ENCODE measurements at places on chromosomes 1 and 21.

- ATAC-seq: no peak
These were observed 3.0 kb downstream of the ARTN start for GRCh38 chr1:43936431-43937151.

DNA sequence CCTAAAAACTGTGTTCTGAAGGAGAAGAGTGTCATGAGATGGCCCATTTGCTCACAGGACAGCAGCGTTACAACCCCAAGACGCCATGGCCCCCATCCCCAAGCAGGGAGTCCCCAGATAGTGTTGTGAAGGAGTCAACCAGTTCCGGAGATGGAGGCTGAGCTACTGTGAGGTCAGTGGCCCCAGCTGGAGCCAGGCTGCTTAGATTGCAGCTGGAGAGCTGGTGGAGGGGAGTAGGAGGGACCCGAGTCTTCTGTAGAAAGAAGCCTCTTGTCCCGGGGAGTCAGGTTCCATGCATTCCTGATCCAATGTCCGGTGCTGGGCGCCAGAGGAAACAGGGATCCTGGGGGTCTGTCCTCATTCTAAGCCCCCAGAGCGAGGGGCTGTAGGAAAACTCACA lies 93.5 kb upstream of the SIM2 start:
- ATAC-seq: no peak

DNA sequence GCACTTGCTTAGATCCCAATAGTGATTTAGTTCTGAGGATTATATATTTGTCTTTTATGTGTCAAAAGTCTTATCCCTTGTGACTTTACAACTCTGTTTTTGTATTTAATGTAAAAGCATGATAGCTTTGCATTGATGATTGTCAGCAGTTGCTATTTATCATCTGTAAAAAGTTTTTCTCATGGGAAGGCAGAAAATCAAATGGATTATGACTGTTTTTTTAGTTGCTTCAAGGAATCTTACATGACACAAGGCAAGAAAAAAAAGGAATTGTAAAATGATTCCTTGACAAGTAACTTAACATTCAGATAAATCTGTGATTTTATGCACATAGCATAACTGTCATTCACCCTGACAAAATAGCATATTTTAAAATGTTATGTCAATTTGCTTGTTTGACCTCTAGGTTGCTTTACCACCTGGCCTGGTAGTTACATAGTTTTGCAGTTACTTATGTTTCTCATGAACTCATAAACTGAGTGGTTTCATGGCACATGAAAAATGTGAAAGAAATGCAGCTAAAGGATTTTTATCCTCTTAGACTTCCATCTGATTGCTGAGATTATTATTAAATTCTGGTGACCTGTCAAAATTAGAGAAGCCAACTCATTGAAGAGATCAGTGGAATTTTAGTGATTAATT lies 622.6 kb downstream of the ADGRL2 start:
- no peak for ATAC-seq

DNA sequence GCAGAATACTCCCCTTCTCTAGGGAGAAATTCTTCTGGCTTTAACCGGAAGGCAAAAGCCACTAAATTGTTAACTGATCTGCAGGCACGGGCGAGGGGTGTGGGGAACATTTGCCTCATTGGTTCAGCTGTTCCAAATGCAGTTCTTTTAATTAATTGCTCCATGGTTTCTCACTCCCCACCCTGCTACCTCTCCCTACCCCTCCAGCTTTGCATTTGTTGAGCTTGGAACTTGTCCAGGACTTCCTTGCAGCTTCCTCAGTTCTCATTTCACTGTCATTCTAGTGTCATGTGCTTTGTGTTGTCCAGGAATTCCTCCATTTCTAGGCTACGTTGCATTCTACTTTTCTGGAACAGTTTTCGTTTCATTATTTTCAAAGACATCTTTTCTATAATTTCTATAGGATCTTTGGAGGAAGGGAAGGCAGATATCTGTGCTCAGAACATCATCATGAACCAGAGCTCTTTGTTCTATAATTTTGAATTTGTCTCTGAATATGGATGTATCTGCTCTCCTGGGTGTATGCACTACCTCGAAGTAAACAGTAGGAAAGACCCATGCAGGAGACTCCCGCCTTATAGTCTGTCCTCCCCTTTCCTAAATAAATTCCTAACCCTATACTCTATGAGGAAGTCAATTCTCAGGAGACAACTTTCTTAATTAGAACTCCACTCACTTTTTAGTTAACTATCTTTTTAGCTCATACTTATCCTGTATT lies 132.4 kb upstream of the LMO4 start:
- no peak for ATAC-seq

DNA sequence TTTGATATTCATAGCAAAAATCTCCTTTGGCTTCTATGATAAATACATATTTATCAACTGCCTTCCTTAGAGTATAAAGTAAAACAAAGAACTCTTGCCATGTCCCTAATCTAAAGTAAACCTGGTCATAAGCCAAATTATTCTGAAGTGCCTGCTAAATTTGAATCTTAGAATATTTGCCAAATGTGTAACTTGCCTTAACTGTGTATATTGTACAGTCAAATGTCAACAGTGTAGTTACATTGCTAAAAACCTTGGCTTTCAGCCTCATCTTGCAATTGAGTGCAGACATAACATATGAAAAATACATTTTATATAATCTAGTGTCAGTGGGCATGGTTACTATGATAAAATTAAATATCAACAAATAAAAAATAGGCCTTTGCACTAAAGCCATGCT lies 583.4 kb upstream of the ADAMTS5 start:
- no peak for ATAC-seq

DNA sequence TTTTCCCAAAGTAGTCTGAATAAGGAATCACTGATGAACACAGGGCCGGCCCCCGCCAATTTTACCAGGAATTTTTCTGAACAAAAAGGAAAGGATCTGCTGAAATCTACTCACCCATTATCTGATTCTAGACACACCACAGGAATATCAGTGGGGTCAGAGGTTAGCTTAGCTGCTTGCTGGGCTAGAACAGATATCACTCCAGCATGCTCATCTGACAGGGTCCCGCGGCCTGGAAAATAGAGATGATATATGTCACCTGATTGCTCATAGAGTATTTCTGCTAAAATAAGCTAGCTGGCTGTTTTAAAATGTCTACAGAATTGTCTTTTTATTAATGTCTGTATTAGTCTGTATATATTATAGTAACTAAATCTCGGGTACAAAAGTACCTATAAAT lies 3.7 kb downstream of the LAMTOR5 start:
- no peak for ATAC-seq

DNA sequence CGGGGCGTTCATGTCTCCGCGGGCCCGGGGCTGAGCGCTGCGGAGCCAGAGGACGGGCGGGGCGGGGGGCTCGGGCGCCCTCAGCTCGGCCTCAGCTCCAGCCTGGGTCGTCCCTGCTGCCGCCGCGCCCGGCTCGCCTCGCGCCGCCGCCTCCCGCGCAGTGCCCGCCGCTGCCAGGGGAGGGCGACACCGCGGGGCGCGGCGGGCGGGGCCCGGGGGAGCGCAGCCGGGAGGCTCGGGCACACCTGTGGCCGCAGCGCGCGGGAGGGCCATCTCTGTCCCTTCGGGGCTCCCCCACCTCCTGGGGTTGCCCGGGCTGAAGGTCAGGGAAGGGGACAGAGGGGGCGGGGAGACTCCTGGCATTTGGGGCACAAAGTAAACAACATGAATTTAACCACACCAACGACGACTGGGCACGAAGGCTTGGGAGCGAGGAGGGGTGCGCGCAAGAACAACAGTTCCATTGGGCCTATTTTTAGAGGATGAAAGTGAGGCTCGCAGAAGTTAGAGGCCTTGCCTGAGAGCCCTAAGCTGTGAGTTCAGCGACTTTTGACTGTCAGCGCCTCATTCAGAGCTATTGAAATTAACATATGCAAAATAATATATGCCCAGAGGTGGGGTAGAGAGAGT lies at the start of gene FAM131C:
Gene FAM131C (minus strand): TSS at position 162 of the 630 bp plus-strand sequence. CDS start 209 bp downstream, outside the sequence.
- peak; percentile 77 for ATAC-seq

- no peak for ATAC-seq
These were observed 181.3 kb downstream of the ATP6V1G3 start for GRCh38 chr1:198359024-198359653.

GRCh38 chr1:36365381-36365780 lies 20.3 kb downstream of the STK40 start:
- no peak for ATAC-seq

DNA sequence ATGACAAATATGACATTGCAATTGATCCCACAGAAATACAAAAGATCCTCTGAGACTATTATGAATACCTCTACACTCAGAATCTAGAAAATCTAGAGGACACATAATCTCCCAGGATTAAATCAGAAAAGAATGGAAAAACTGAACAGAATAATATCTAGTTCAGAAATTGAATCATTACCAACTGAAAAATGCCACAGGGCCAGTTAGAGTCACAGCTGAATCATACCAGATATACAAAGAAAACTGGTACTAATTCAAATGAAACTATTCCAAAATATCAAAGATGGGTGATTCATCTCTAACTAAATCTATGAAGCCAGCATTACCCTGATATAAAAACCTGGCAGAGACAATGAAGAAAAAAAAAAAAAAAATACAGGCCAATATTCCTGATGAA lies 149.3 kb downstream of the BRINP3 start:
- no peak for ATAC-seq

DNA sequence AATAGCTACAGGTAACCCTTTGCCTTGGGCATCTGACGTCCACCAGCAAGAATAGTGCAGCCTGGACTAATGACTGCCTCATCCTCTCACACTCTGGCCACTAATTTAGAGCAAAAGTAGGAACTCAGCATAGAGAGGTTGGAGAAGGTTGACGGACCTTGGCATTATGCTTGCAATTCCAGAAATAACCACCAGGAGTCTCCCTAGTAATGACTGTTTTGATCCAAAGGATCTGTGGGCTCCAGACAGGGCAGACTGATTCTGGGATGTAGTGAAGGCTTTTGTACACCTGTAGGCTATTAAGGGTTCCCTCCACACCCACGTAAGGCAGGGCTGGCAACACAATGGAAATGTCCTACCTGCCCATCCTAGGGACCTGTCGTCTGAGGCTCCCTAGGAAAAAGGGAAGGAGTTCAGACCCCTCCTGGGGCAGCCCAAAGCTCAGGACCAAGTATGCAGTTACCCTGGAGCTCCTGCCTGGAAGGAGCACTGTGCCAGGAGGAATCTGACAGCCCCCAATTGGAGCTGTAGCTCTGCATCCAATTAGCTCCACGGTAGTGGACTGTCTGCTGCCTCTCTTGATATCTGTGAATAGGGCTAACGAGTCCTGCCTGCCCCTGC lies 91.0 kb upstream of the TMEM51 start:
- ATAC-seq: no peak

DNA sequence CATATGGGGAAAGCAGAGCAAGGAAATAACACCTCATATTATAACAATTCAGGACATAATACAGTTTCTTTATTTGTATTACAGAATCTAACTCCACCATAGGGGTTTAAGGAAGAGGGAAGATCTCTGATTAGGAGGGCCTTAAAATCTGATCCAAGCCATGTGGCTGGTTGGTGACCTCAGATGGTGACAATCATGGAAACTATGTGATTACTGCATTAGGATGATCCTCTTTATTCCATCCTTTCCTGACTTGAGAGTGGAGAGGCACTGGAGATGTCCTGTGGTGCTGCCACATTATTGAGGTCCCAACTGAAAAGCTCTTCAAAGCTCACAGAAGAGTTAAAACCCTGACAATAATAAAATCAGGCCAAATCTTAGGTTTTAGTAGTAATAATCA lies 168.1 kb upstream of the BEND5 start:
- ATAC-seq: no peak

DNA sequence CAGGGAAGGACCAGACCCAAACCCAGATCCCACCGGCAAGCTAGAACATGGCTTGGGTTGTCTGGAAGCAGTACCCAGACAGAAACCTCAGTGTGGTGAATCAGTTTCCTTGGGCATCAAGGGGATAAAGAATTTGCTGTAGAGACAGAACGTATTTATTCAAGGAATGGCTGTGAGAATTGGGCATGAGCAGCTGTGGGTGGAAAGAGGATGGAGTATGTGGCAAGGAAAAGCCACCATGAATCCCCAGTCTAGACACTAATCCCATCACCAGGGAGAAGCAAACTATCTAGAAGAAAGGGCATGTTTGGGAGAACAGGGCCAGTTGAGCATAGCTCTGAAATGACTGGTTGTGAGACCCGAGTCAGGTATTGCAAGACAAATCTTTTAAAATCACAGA lies 109.2 kb downstream of the TOMM20 start:
- no peak for ATAC-seq

- peak; percentile 13 for ATAC-seq
These were observed 8.5 kb downstream of the CHD5 start for GRCh38 chr1:6171548-6172124.

DNA sequence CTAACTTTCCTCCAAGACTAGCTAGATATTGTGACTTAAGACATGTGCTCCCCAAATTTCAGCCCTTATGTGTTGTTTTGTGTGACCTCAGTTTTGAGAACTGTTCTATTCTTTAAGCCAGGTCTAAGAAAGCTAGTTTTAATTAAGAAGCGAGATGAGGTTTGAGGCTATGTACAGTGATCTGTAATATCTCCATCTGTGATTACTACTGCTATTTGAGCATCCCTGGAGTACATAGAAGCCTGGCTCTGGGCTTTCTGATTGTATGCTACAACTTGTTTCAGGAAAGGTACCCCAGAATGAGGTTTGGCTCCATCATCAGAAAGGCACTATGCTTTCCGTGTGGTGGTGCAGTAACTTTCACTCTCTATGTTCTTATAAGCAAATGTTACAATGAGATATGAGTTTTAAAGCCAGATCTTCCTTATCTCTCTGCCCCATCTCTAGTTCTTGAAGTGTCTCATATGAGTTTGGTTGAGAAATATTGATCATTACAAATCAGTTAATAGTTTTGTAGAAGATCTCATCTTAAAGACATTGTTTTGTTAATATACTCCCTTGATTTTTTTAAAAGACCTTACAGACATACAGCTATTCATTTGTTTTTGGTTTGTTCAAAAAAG lies 605 bp downstream of the RGS4 start:
- no peak for ATAC-seq

DNA sequence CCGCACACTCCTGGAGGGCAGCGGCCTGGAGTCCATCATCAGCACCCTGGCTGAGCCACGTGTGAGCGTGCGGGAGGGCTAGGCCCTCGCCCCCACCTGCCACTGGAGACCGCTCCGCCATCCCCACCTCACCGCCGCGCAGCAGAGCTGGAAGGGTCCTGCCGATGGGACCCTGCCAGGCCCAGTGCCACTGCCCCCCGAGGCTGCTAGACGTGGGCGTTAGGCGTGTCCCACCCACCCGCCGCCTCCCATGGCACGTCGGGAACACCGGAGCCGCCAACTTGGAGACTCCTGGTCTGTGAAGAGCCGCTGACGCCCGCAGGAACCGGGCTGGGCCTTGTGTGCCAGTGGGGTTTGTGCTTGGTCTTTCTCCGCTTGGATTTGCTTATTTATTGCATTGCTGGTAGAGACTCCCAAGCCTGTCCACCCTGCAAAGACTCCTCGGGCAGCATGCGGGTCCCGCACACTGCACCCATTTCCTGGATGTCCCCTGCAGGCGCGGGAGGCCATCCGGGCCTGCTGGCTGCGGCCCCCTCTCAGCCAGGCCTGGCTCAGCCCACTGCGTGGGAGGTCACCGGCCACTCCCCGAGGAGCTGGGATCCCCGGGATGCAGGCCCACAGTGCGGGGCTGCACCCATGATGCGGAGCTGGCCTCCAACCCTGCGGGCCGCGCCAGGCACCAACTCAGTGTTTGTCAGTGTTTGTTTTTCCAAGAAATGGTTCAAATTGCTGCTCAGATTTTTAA lies 6.0 kb downstream of the LY9 start:
- no peak for ATAC-seq

All from activated CD4-positive, CD25-positive, alpha-beta regulatory T cell treated with anti-CD3 and anti-CD28 coated beads, Interleukin-2, amount 50 U/mL, for 24 hours (primary cell).